Renal cortical epithelial cell (primary cell): ENCODE measurements at places on chromosomes 7 and 10. TPM values are rescaled to one million over a fixed set of nuclear protein-coding genes. Genes with fewer than 3 reads are reported as not detected.

CYP2C19 gene
- total RNA-seq = 0.05 TPM in 1 of 2 replicates, not detected in the other

EMX2 gene
- 2.8 and 15.9 TPM in 2 replicates for total RNA-seq

LRGUK gene
- total RNA-seq = 0.17 and 0.94 TPM in 2 replicates

NEURL1 gene
- total RNA-seq = 0.05 and 1.4 TPM in 2 replicates

PON3 gene
- 0.05 TPM in 1 of 2 replicates, not detected in the other for total RNA-seq

PPP1R17 gene
- not detected in 2 replicates for total RNA-seq
